HTR-8/SVneo (cell line): ENCODE measurements at places on chromosomes 2 and 18.
A peak's percentile ranks its signal among the peaks of the same experiment; 100 is the strongest.

- no peak for DNase-seq
These were observed 108.1 kb downstream of the TRIB2 start for GRCh38 chr2:12824778-12825379.

DNA sequence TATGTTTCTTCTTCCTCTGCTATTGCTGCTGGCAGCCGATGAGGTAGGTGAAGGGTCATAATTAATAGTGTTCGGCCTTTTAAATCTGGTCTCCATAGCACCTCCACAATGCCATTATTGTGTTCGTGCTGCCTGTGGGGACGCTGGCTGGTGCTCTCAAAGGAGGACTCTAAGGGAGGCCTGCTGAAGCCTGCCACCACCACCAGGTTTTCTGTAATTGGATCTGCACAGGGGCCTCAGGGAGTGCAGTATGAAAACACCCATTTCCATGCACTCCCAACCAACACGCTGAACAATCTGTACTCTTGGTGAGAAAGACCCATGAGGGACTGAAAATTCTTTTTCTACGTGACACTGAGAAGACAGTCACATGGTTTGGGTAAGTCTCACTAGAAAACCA is 17.6 kb upstream of the CLIP4 start:
- DNase-seq = no peak

- no peak for DNase-seq
These were observed 3.8 kb downstream of the SP3 start for GRCh38 chr2:173961346-173961705.

DNA sequence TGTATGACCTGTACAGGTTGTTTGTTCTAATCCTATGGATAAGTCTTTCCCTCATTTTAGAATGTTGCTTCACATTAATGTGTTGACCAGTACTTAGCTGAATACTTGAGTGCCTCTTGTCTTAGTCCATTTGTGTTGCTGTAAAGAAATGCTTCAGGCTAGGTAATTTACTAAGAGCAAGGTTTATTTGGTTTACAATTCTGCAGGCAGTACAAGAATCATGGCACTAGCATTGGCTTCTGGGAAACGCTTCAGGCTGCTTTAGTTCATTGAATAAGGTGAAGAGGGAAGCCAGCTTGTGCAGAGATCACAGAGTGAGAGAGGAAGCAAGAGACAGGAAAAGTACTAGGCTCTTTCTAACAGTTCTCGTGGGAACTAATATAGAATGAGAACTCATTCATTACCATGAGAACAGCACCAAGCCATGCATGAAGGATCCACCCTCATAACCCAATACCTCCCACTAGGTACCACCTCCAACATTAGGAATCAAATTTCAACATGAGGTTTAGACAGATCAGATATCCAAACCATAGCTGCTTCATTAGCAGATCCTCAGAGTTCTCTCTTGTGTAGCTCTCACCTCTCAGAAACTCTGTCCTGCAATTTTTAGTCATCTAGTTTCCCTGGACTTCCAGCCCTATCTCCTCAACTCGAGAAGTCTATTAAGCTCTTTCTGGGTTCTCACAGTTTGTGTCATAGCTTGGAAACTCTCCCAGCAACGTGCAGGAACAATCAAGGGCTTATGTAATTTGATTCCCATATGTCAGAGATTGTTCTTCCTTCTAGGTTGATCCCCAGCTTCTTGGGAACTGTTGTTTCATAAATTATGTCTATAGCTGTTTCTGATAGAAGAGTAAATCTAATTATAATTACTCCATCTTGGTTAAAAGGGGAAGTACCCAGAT is 2082.3 kb upstream of the CELF4 start:
- DNase-seq = peak; percentile 27

DNA sequence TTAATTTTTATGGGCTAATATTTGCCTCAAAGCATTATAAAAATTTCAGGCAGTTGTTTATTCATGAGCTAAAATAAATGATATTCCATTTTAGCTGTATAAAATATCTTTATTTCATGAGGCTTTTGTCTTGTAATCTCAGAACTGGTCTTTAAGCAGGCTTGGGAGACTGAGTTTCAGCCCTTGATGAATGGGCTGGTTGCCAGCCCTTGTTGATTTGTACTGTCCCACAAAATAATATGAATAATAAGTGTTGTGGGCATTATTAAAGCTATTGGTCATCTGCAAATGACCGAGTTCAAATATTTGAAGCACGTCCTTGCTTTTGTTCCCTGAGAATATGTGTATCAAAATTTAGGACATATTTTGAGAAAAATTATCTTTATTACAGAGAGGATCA is 18.2 kb downstream of the INPP1 start:
- no peak for DNase-seq

- DNase-seq = no peak
These were observed 869.1 kb downstream of the CNTNAP5 start for GRCh38 chr2:124894199-124894598.

DNA sequence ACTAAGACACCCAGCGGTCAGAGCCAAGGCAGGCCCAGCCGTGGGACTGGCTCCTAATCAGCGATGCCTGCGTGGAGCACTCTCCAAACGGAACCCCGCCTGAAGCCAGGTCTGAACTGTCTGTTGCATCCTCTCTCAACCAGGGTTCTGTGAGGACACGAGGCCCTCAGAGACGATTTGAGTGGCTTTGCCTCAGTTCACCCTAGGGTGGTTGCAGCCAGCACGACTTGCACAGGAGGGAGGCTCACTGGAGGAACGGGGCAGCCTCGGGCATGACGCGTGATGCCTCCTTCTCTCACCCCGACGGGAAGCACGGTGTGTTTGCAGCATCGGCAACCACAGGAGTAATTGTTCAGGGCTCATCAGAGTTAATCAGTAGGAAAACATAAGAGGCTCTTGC is 336.4 kb downstream of the EIPR1 start:
- no peak for DNase-seq

DNA sequence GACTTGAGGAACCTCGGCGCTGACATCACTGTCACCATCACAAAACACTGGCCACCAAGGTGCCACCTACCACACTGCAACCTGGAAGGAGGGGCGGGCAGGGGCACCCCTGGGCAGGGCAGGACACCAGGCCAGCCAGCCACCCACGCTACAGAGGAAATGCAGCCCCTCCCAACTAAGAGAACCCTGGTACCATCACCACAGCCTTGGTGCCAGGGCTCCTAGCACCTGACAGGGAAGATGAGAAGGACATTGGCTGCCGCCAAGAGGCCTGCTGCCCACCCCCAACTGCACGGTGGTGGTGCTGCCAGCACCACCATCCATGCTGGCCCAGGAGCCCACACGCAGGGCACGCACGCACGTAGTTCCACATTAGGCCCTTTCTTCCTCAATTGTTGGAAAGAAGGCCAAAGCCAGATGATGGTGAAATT is 88.7 kb downstream of the HDAC4 start:
- DNase-seq = no peak

- peak; percentile 33 for DNase-seq
These were observed 223.7 kb upstream of the RBBP8 start for GRCh38 chr18:22709288-22710060.

- DNase-seq = no peak
These were observed 18.7 kb downstream of the PER2 start for GRCh38 chr2:238269741-238270140.
